GM12865 (cell line): ENCODE measurements at places on chromosomes 16 and 17.

- DNase-seq: peak; percentile 78
Observed at GRCh38 chr16:56858374-56858773, 6.6 kb upstream of the SLC12A3 start.

GRCh38 chr16:8120001-8120400, 470.3 kb downstream of the TMEM114 start:
- DNase-seq: no peak

DNA sequence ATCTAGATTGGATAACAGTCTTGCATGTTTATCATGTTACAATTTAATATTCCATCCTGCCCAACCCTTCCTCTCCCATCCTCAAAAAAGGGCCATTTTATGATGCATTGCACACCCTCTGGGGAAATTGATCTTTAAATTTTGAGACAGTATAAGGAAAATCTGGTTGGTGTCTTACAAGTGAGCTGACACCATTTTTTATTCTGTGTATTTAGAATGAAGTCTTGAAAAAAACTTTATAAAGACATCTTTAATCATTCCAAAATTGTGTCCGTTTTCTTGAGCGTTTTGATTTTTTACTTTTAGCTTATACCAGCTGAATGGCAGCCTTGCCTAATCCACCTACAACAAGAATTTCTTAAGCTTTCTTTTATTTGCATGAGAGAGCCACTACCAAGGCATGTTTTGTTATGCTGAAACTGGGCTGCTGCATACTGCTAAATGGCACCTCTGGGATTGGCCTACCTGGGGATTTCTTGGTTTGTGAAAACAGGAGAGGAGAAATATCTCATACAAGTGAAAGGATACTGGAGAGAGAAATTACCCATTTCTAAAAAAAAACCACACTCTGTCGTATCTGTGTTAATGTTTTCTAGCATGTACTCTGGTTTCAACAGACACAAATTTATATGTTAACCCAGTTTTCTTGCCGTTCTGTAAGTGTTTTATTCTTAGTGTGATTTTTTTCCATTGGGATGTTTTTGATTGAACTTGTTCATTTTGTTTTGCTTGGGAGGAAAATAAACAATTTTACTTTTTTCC, 52.2 kb downstream of the TUBD1 start:
- peak; percentile 77 for DNase-seq

GRCh38 chr16:25614716-25615265, 77.0 kb upstream of the HS3ST4 start:
- no peak for DNase-seq

GRCh38 chr16:24075931-24076716, 180.0 kb upstream of the CACNG3 start:
- peak; percentile 34 for DNase-seq

GRCh38 chr17:57553991-57554825, 190.9 kb downstream of the CCDC182 start:
- no peak for DNase-seq

GRCh38 chr17:77815127-77815905, 143.2 kb upstream of the TNRC6C start:
- no peak for DNase-seq

DNA sequence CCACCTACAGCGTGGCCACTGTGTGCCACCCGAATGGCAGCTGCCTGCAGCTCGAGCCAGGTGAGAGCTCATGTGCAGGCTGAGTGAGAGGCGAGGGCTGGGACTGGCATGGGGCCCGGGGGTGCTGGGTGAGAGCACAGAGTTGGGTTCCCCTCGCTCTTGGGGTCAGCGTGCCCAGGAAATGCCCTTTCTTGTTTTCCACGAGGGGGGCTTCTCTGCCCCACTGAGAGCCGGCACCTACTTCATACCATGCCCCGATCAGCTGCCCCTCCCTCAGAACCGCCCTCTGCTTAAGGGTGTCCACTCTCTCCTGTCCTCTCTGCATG, 10.1 kb downstream of the ACE start:
- DNase-seq: no peak

DNA sequence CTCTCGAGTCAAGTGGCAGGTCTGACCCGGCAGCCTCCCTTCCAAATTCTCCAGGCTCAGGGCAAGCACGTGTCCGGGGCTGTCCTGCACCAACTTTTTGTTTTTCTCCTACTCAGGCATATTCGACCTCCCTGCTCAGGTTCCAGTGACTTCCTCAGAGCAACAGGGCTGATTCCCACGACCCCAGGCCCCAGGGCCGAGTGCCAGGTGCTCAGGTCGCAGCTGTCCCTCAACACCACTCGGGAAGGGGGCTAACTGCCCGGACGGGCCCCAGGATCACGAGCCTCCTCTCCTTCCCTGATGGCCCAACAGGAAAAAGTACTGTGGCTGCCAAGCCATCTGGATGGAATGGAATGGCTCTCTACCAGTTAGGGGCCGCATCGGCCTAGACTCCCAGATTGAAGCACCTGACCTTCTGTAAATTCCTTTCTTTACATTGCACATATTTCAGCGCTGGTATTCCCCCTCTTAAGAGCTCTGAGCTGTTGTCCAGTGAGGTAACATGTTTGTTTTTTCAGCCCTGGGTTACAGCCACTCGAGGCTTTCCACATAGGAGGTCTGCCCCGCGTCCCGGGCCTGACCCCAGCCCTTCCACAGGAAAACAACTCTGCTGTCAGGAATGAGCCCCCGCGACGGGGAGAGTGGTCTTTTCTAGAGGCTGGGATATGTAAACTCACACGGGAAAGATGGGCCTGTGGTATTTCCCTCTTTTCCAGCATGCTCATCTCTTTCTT, 25.0 kb downstream of the NXN start:
- DNase-seq: no peak

GRCh38 chr17:7548585-7549400, at the start of gene TNFSF12:
Gene TNFSF12, plus strand, starts transcription at chr17:7549058. Its CDS starts 96 bp downstream, at chr17:7549154.
- DNase-seq: no peak

GRCh38 chr17:66378296-66378695, 75.9 kb downstream of the PRKCA start:
- no peak for DNase-seq

- no peak for DNase-seq
Observed at GRCh38 chr17:50607522-50608175, 27.0 kb upstream of the ABCC3 start.

GRCh38 chr16:27784351-27785306, 234.7 kb downstream of the KATNIP start:
- DNase-seq: no peak

GRCh38 chr17:73043686-73044581, 48.6 kb downstream of the SLC39A11 start:
- DNase-seq: peak; percentile 12

- DNase-seq: peak; percentile 80
Observed at GRCh38 chr17:17179371-17179827, 26.7 kb downstream of the PLD6 start.

DNA sequence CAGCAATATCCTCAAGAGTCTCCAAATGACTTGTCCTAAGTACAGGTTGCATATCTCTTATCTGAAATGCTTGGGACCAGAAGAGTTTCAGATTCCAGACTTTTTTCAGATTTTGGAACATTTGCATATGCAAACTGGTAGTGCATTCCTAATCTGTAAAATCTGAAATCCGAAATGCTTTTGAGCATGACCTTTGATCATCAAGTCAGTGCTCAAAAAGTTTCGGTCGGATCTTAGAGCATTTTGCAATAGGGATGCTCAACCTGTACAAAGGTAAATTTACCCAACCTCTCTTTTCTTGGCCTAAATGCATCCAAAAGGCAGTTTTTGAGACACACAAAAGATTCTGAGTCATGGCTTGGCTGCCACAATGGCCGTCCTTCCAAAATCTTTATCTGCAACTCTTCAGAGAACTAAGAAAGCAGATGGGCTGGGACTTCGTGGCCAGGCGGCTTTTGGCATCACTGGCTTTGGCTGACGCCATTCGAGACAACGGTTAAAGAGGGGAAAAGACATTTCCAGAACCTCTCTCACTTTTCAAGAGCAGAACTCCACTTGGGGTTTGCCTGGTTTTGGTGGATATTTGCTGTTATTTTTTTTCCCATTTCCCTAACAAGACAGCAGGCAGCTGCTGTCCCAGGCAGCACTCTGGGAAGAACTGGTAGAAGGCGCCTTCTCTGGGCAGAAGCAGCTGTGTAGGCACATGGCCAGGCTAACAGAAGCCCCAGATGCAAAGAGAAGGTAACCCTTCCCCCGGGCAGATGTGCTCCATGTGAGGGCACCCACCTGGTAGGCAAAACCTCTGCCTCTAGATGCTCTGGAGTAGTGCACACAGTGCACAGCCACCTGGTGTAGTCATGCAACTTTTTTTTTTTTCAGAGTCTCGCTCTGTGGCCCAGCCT, 8.9 kb downstream of the CPPED1 start:
- DNase-seq: no peak

DNA sequence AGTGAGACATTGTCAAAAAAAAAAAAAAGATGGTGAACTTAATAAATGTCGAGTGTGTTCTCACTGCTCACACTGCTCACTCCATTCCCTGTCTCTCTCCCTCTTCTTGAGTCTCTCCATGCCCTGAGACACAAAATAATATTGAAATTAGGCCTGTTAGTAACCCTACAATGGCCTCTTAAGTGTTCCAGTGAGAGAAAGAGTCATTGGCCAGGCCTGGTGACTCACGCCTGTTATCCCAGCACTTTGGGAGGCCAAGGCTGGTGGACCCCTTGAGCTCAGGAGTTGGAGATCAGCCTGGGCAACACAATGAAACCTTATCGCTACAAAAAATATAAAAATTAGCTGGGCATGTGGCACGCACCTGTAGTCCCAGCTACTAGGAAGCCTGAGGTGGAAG, 16.2 kb upstream of the CSF3 start:
- DNase-seq: no peak

DNA sequence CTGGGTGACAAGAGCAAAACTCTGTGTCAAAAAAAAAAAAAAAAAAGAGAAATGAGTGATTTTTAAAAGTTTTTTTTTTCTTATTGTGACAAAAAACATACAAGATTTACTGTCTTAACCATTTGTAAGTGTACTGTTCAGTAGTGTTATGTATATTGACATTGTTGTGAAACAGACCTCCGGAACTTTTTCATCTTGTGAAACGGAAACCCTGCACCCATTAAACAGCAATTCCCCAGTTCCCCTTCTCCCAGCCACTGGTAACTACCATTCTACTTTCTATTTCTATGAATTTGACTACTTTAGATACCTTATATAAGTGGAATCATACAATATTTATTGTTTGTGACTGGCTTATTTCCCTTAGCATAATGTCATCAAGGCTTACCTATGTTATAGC, 18.7 kb downstream of the DUS2 start:
- no peak for DNase-seq

DNA sequence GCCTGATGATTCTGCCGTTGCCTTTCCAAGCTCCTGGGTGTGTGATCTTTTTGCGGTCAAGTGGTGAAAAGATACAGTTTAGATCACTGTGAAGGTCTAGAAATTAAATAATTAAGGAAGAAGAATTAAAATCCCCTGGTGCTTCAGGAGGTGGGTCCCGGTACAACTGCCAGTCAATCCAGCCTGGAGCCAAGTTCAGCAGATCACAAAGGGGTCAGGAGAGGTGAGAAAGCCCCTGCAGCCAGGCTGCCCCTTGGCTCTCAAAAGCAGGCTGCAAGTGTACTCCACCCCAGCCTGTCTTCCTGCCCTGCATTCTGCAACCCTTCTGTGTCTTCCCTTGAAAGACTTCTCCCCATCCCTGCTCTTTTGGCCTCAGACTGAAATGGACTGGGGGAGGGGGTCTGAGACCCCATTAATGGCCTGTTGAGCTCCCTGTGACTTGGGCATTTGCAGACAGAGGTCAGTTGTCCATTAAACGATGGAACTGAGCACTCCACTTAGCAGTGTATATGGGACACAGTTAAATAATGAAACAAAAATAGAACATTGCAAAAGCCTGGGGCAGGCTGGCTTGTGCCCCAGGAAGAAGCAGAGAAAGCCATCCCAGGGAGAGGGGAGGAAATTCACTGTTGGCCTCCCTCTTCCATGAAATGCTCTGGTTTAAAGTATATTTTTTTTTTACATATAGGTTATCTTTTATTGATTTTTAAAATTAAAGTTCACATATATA, 15.1 kb downstream of the CACNG5 start:
- no peak for DNase-seq

DNA sequence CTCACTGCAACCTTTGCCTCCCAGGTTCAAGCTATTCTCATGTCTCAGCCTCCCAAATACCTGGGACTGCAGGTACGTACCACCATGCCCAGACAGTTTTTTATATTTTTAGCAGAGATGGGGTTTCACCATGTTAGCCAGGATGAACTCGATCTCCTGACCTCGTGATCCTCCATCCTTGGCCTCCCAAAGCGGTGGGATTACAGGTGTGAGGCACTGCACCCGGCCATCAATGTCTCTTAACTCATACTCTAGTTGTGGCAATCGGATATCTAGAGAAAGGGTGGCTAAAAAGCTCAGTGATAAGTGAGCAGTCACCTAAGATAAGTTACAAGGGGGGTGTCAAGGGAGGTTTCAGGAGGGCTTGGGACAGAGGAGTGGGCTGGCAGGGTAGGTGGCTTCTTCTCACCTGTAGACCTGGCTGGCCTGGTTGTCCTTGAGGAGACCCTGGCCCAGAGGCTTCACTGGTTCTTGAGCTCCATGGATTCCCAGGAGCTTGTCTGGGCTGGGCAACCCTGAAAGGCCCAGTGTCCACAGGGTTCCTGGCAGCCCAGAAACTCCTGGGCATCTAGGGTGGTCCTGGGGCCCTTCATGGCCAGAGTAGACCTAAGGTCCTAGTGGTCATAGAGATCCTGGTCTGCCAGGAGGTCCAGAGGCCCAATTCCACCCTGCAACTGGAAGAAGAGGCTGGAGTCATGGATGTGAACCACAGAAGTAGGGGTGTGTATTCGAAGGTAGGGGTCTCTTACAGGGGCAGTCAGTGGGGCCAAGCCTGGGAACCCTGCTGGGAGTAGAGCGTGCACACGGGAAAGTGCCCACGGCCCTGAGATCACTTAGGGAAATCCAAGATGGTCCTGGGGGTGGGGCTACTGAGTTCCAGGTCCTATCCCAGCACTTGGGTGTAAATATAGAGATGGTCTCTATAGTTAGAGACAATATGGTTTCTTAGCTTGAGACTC, 12.7 kb upstream of the IGFBP4 start:
- no peak for DNase-seq

GRCh38 chr16:53901408-53901807, 197.5 kb downstream of the FTO start:
- no peak for DNase-seq

DNA sequence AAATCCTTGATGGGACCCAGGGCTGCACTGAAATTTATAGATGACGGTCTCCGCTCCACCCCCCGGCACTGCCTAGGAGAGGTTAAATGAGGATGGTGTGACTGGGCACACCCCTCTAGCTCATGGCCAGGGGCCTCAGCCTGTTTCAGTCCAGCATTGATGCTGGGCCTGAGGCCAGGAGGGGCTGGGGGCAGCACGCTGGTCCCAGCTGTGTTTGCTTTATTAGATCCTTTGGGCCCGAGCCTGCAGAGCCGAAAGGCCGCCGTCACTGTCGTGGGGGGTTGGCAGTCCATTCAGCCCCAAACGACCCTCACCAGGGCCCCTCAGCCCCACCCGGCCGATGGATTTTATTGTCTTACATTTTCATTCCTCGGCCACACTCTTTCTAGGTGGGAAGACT, 10.8 kb upstream of the DOK4 start:
- no peak for DNase-seq

- no peak for DNase-seq
Observed at GRCh38 chr17:39662551-39663339, 2.4 kb upstream of the TCAP start.

GRCh38 chr16:70523743-70524398, at the start of gene SF3B3:
Gene SF3B3, plus strand, starts transcription at chr16:70523816. Its CDS starts 2,841 bp downstream, at chr16:70526657.
- no peak for DNase-seq
